ENCODE measurements at places on chromosomes 4 and X.

GRCh38 chr4:128221586-128221985 lies 66.0 kb downstream of the PGRMC2 start:
- no peak for DNase-seq

DNA sequence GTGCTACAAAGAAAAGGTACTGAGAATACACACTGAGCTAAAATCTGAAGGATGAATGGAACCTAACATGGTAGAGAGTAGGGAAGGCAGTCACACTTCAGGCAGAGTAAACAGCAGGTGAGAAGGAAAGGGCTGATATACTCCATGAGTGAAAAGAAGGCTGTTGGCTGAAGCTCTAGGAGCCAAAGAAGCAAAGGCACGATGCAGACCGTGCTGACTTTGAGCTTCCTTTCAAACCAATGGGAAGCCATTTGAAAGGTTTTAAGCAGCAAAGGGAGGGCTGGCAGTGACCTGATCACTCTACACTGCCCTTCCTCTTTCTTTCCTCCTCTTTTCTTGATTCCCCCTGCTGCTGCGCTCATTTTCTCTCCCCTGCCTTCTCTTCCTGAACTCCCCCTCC lies 66.4 kb downstream of the TMEM154 start:
- no peak for DNase-seq

DNA sequence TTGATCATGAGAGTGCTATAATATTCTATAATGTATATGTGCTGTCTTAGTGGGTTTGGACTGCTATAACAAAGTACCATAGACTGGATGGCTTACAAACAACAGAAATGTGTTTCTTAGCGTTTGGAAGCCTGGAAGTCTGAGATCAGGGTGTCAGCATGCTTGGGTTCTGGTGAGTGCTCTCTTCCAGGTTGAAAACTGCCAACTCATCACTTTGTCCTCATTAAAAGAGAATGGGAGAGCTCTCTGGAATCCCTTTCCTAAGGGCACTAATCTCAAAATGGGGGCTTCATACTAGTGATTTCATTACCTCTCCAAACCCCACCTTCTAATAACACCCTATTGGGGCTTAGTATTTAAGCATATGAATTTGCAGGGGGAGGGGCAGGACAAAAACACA lies 33.5 kb upstream of the KCNIP4 start:
- no peak for DNase-seq

GRCh38 chr4:67926485-67926884 lies 36.8 kb downstream of the TMPRSS11A start:
- DNase-seq, result no peak

DNA sequence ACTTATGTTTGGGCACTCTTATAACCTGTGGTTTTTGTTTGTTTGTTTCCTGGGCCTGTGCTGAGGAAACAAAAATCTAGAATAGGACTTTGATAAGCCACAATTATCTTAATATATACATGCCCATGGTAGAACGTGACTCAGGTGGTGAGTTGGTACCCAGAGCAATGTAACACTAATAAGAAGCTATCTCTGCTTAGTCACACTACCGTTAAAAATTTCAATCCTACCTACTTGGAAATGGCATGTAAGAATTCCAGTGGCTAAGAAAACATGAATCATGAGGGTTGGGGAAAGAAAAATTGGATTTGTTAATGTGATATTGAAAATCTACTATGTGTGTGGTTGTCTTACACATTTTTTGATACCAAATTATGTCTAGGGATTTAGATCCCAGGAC lies 30.5 kb upstream of the ADGRG2 start:
- no peak for DNase-seq

DNA sequence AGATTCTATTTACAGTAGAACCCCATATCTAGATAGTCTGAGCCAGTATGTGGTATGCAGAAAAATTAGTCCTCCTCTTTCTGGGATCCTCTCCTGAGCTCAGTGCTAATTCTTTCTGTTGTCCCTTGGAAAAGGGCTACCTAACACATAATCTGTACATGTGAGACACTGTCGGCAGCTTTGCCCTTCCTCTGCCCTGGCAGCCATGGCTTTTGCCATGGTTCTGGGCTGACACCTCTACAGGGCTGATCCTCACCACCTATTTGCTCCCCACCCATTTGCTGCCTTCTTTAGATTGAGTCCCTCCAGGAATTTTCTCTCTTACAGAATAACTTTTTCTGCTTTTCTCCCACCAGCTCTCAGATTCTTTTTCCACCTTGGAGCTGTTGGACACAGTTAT lies 64.7 kb upstream of the MAP9 start:
- DNase-seq, result no peak

DNA sequence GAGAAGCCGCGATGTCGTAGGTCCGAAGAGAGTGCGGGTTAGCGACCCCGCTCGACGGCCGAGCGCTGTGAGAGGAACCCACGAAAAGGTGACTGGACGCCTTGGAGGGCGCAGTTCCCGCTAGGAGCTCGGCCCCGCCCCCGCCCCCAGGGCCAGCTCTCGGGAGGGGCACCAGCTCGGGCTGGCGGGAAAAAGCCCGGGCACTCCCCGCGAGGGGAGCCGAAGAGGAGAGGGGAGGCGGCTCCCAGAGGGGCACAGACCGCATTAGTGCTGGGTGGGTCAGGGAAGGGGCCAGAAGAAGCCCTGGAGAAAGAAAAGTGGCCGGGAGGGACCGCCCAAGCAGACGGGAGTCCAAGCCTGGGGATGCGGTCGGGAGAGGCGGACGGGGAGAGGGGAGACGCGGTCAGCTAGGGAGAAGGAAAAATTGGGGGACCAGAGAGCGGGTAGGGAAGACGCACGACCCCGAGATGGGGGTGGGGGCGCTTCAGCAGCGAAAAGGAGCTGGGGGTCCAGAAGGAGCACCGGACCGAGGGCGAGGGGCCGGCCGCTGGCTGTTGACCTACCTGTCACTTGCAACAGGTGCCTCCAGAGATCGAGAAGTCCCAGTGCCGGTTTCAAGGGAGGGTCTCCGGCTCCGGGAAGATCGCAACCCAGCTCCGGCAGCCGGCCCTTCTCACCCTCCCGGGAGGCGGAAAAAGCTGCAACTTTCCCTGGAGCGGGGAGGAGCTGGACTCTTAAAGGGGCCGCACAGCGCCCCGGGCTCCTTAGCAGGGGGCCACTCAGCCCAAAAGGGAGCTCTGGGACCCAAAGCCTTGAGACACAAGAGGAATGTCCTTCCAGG lies at the start of gene SYTL4:
Gene SYTL4, minus strand, starts transcription at position 681 of the 841 bp plus-strand sequence. CDS start 30,084 bp downstream, outside the sequence.
- no peak for DNase-seq

DNA sequence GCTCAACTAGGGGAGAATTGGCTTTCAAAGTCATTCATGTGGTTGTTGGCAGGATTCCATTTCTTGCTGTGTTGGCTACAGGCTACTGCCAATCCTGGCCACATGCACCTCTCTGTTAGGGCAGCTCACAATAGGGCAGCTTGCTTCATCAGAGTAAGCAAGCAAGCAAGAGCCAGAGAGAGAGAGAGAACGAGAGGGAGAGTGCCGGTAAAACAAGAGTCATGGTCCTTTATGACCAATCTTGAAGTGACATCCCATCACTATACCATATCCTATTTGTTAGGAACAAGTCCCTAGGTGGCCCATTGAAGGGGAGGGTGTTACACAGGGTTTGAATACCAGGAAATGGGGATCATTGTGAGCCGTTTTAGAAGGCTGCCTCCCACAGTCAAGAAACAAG lies 33.0 kb upstream of the TLR2 start:
- no peak for DNase-seq

- DNase-seq, result no peak
Observed at GRCh38 chrX:6120329-6120728, 108.3 kb downstream of the NLGN4X start.

GRCh38 chr4:129393976-129394375 lies 298.0 kb downstream of the C4orf33 start:
- DNase-seq, result no peak

DNA sequence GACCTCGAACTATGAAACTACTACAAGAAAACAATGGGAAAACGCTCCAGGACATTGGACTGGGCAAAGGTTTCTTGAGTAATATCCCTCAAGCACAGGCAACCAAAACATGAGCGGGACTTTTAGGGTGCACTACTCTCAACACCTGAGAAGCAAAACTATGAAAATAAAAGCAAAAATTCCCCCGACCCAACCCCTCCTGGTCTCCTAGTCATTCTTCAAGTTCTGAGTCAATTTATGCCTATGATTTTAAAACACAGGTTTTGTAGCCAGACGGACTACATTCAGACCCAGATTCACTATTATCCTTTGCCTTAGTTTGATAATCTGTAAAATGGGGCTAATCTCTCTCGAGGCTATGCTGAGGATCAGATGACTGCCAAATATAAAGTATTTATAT lies 97.0 kb downstream of the SOWAHB start:
- DNase-seq, result no peak

DNA sequence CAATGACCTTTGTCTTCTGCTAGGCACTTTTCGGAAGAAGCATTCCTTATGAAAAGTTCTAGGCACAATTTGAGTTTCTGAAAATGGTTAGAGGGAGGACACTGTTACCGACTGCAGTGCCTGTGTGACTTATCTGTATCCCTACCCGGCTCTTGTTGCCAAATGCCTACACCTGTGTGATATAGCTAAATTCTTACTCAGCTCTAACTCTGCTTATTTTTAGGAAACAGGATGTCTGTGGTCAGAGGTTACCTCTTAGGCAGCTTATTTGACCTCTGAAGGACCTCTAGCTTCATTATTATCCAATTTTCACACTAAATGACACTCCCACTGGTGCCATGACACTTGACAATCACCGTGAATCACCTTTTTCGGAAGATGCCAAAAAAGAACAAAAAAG lies 561.1 kb upstream of the SMIM31 start:
- no peak for DNase-seq

- no peak for DNase-seq
Observed at GRCh38 chrX:154436374-154436982, 476 bp upstream of the GDI1 start.

DNA sequence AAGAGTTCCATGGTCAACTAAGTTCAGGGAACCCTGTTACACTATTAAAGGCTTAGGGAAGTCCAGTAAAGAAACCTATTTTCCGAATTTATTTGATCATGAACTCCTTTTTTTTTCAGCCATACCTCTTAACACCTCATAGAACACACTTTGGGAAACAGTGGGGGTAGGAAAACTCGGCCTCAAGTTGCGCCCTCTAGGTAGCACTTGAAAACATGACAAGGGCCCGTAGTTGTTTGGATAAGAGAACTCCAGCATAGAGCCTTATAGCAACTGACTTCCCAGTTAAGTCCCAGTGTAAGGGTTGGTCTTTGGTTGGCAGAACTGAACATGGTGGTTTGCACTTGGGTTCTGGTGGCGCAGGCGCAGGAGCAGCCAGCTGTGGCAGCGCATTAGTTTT lies 14.4 kb downstream of the OGT start:
- no peak for DNase-seq

- no peak for DNase-seq
Observed at GRCh38 chrX:38627683-38628082, 66.3 kb downstream of the TSPAN7 start.

DNA sequence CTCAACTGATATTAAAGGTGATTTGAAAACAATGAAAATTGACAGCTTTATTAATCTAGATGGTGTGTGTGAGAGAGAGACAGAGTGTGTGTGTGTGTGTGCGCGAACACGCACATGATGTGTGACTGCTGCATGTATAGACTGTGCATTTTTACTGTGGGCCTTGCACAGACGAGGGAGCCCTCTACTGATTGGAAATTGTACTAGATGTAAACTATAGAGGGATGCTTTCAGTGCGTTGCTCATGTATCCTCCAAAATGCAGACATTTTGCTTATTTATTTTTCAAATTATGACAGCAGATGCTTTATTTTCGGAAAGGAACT lies 168.4 kb upstream of the GK2 start:
- no peak for DNase-seq

GRCh38 chr4:156201050-156201449 lies 247.4 kb upstream of the CTSO start:
- no peak for DNase-seq

GRCh38 chrX:18252644-18253359 lies 32.1 kb upstream of the BEND2 start:
- DNase-seq, result no peak

DNA sequence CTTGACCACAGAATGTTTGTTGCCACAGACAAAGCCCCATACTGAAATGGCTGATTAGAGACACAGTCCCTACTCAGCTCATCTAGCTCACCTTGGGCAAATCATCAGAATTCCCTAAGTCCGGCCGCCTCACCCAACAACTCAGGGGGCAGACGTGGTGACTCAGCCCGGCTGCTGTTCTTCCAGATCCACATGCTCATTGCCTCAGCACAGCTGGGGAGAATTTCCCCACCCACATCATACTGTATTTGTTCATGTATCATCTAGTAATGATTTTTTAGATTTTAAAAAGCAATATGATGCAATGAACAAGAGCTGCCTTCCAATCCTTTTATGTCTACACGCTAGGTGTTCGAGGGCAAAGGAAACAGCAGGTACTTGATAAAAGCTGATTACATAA lies 333.8 kb upstream of the TENM3 start:
- peak; percentile 55 for DNase-seq

GRCh38 chr4:114466299-114466698 lies 132.3 kb upstream of the UGT8 start:
- DNase-seq, result no peak

- DNase-seq, result no peak
Observed at GRCh38 chrX:132483488-132483887, 5.3 kb downstream of the MBNL3 start.

- DNase-seq, result peak; percentile 92
Observed at GRCh38 chrX:13652850-13653693, at the start of gene TCEANC. TSS of gene TCEANC (plus strand) at chrX:13653141. CDS start at chrX:13662509, 9,368 bp downstream.

DNA sequence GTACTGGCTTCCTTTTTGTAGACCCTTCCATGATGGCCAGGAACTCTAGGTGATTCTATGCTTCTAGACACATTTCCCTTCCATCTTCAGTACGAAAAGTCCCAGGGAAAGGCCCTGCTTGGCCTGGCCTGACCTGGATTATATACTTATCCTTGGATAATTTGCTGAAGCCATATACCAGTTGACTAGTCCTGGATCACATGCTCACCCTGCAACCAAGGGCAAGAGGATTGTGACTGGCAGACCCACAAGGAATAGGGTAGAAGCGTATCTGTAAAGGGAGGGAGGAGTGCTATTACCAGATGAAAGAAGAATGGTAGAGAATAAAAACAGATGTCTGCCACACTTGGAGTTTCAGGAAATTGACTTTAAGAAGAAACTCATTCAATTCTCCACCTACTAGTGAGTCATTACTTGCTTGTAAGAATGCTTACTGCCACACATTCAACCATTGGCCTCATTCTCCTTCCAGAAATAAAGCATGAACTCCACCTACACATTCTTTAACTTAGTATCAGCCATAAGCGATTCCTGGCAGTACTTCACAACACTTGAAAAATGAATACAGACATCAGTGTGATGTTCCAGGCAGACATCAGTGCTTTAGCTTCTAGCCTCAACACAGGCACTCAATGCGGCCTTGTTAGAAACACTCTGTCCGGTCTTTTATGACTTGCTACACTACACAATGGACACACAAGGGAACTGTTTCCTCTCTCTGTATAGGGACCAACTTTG lies 141.8 kb downstream of the CBR4 start:
- DNase-seq, result no peak

DNA sequence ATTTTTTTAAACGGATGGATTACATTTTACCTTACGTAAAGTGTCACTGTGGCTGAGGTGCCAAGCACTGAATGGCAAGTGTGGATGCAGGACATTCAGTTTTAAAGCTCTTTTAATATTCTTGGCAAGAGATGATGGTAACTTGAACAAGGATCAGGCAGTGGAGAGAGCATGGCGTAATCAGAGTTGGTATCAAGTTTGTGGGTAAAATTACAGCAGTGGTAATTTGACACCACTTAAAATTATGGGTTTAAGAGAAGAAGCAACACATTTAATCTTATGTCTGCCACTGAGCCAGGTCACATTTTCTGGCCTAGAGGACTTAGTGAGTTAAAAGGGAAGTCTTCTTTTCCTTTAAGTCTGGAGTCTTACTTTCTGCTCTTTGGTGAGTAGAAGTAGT lies 100.5 kb downstream of the NAA11 start:
- no peak for DNase-seq
